Cortex of kidney (tissue), 1 donor: ENCODE measurements at places on chromosomes 7 and 10.

DNA sequence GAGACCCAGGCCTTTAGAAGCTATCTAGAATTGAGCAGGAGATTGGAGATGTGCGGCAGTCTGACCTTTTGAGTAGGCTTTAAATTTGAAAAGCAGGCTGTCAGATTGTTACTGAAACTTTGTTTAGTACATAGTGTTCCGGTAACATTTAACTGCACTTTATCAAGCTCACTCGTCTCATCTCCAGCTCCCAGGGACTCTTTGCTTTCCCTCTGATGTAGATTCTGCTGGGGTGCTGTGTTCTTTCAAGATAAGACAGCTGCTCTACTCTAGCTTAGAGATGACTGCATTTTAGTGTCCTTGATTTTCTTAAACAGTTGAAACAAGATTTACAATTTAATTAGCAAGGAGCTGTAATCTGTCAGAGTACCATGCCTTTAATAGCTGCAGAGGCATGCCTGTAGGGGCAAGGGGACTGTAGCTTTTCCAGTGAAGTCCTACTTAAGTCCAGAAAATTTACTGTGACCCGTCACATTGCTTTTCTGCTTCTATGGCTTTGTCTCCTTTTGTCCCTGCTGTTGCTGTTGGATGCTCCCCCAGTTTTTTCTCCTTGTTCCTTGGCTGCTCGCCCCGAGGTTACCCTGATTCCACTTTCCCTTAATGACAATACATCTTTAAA lies 56.4 kb upstream of the MTPN start:
- no peak for DNase-seq

GRCh38 chr10:26222563-26222962 lies 6.0 kb downstream of the GAD2 start:
- no peak for DNase-seq

GRCh38 chr7:105723572-105723971 lies 142.3 kb upstream of the EFCAB10 start:
- no peak for DNase-seq

DNA sequence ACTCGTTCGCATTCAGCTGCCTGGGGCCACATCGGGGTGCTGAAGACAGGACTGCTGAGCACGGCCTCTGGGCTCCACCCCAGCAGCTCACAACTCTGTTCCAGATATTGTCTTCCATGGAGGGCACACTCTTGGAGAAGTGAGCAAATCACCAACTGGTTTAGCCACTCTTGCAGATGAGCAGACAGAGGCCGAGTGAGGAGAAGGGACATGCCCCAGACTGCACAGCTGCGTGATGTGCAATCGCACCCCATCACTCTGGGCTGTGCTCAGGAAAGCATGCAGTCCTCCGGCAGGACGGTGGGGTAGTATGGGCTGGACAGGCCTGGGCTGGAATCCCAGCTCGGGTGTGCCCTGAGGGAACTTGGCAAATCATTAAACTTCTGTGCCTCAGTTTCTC lies 111.6 kb downstream of the FAM53B start:
- no peak for DNase-seq

GRCh38 chr7:27808626-27809025 lies 68.7 kb downstream of the TAX1BP1 start:
- no peak for DNase-seq

DNA sequence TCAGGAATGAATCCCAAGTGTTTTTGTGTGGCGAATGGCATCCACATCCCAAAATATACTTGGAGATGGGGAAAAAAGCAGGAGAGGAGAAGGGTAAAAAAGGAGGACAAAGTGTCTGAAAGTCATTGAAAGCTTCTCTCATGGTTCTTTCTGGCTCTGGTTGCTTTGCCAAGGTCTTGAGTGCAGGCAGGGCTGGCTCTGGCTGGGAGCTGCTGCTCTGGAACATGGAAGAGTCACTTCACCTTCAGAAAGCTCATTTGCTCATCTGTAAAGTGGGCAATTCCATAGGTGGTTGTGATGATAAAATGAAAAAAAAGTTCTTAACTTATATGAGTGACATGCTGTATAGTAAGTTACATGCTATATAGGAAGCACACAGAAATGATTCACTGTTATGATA lies 2.9 kb upstream of the PRSS2 start:
- DNase-seq: no peak

DNA sequence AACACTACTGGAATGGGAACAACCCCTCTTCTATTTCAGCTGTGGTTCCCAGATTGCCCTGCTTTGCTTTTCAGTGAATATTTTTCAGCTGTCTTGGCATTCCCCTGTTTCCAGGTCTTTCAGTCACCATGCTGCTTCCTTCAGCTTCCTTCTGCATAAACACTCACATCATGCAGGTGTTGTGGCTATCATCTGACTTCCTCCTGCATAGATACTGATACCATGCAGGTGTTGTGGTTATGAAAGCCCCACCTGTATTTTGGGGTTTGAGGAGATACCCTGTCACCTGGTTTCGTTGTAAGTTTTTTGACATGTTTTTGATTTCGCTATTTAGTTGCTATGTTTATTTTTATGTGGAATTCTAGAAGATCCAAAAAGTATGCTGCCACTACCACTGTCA lies 71.5 kb downstream of the SLC35B4 start:
- no peak for DNase-seq

DNA sequence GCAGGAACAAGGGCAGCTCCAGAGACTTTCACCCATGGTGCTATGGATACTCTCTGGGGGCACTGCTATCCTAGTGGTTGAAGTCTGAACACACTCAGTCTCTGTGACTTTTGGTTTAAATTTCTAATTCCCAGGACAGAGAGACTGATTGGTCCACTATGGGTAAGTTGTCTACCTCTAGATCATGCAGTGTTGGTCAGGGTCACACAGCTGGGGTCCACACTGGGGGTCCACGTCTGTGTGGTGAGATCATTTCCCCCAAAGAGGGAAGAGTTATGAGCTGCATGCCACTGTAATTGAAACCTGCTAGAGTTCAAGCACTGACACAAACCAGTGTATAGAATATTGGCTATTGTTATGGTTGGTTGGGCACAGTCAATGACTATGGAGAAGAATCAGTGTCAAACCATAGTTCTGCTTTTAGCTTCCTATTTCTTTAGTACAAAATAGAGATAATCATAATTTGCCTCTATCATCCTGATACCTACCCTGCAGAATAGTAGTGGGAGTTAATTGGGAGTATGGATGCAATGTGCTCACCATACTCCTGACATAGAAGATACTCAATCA lies 101.6 kb downstream of the PRTFDC1 start:
- no peak for DNase-seq

GRCh38 chr10:69217119-69217754 lies 2.9 kb upstream of the HKDC1 start:
- no peak for DNase-seq

DNA sequence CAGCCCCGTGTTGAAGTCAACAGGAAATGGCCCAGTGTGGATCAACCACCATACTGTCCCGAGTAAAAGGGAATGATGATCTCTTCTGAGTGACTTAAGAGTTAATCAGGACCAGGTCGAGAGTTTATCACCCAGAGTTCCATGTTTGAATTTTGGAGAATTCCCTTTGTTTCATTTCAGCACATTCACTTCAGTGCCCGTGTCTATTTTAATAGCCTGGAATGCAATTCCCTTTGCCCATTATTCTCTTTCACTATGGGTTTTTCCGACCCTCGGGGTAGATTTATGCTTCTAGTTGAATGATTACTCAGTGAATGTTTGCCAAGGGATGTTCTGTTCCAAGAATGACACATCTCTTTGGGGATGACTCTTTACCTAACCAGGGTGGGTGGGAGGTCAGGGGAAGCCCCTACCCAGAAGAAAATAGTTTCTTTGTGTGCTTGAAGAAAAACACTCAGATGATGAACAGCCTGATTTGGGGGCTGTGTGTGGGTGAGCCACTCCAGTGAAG lies 594.9 kb downstream of the INHBA start:
- no peak for DNase-seq

DNA sequence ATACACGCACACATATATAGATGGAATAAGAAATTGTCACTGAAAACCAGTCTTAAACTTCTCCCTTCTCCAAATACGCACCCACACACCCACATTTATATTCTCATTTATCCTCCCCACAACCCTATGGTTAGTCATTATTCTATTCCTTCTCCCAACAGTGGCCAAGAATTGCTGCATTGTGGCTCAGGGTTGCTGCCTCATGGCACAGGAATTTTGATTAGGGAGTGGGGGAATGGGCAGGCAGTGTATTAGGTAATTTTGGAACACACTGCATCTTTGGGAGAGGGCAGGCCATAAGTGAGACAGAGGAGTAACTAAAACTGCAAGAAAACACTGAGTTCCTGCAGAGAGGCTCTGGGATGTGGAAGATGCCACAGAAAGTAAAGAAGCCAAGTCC lies 35.7 kb downstream of the NAPEPLD start:
- no peak for DNase-seq

- no peak for DNase-seq
Observed at GRCh38 chr7:72069263-72069662, 342.9 kb downstream of the CALN1 start.

DNA sequence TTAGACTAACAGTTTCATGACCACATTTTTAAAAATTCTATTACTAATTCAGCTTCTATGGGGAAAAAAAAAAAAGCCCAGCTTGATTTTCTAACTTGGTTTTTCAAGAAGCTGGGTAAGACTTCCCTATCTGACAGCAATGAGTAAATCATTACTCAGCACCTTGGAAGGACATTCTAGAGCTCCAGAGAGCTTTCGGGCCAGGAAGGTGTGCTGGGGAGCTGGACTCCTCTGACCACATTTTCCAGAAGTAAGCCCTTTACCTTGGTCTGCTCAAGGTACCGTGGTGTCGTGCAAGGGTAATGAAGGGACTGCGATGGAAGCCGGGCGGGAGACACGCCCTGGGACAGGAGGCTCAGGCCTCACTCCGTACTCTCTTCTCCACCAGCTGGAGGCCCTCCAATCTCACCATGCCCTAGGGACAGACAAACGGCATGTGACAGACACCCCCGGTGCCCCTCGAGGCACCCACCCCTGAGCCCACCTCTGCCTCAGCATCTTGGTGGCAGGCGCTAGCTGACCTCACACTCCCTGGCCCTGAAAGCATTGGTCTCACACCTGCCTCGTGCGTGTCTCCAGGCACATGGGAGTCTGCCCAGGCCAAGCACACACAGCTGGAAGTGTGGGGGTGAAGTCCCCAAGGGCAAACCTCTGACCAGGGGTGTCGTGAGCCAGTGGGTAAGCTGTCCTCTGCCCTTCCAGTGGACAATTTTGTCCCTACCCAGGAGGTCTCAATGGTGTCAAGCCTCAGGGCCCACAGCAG lies 152.1 kb downstream of the OAT start:
- no peak for DNase-seq

- no peak for DNase-seq
Observed at GRCh38 chr10:77114181-77114821, 523.3 kb downstream of the KCNMA1 start.

DNA sequence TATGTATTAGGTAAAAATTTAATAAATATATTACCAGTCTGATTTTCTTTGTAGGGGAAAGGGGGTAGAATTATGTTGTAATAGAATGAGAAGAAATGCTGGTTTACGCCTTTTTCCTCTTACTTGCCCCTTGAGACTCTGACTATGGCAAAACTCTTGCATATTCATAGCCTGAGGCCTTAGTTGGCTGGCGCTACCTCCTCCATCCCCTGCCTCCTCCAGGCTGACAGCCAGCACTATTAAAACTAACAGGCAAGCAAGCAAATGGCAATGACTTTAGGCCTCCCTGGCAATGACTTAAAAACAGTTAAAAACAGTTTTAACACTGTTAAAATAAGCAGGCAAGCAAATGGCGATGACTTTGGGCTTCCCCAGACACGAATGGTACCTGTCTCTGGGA lies 14.4 kb downstream of the PKD2L1 start:
- no peak for DNase-seq

DNA sequence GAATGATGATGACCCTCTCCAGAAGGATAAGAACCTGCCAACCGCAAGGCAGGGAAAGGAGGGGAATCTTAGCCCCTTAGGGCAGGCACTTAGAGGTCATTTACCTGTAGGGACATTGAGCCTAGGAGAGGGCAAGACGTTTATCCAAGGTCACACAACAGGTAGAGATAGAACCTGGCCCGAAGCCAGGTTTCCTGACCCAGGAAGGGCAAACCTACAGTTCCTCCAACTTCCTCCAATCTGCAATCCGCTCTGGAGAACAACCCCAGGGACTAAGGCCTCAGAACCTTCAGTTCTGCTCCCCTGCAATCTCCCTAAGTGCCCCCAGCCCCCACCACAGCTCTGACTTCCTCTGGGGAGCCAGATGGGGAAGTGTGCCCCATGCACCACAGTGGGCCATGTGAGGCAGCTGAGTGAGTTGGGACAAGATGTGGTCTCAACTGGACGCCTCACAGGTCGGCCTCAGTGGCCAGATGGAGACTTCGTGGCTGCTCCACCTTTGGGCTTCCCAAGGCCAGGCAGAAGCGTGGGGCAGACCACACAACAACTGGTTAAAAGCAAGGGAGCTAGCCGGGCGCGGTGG lies 1.4 kb upstream of the PSAP start:
- no peak for DNase-seq

- DNase-seq: no peak
Observed at GRCh38 chr7:29723599-29723998, 82.7 kb upstream of the WIPF3 start.

- no peak for DNase-seq
Observed at GRCh38 chr10:117441812-117442443, 66.7 kb upstream of the PDZD8 start.

DNA sequence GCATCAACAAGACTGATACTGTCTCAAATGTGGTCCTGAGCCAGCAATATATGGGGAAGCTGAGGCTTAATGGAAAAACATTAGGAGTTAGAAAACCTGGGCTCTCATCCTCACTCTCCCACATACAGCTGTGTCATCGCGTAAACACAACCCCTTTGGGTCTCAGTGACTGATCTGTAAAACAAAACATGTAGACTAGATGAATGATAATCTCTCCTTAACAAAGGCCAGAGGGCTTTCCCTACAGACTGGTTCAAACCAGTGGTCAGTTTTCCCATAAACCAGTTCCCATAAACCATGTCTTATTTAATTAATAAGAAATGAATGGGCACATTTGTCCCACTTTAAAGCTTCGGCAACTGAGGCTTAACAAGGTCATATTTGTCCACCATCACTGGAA lies 48.1 kb downstream of the OSBPL3 start:
- no peak for DNase-seq

DNA sequence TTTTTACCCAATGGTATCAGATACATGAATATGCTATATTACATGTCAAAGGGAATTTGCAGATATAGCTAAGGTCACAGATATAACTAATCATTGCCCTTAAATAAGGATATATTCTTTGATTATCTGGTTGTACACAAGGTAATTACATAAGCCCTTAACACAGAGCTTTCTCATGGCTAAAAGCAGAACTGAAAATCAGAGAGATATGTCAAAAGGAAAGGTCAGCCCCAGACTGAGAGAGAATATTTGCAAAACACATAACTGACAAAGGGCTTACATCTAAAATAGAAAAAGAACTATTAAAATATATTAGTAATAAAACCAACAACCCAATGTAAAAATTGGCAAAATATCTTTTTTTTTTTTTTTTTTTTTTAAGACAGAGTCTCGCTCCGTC lies 1029.5 kb upstream of the LRRN3 start:
- no peak for DNase-seq

- no peak for DNase-seq
Observed at GRCh38 chr7:28815928-28816373, 142.2 kb downstream of the TRIL start.

GRCh38 chr7:46153583-46153950 lies 232.5 kb upstream of the IGFBP3 start:
- DNase-seq: no peak

- DNase-seq: no peak
Observed at GRCh38 chr10:3009341-3009740, 58.0 kb upstream of the PFKP start.

GRCh38 chr7:134553976-134554375 lies 5.1 kb downstream of the AKR1B15 start:
- no peak for DNase-seq
